ENCODE measurements at places on chromosomes 3 and 15. TPM values are rescaled to one million over a fixed set of nuclear protein-coding genes. Genes with fewer than 3 reads are reported as not detected.

BTLA gene
- polyA plus RNA-seq, result not detected

AMIGO3 gene
- 0.21 TPM for polyA plus RNA-seq

CCNB2 gene
- 43.5 TPM for polyA plus RNA-seq

CATSPER2 gene
- 0.28 TPM for polyA plus RNA-seq

PARP16 gene
- polyA plus RNA-seq, result 7.6 TPM

PRTG gene
- polyA plus RNA-seq, result 9.7 TPM

ABHD6 gene
- 16.5 TPM for polyA plus RNA-seq

CCR5 gene
- not detected for polyA plus RNA-seq

DNA sequence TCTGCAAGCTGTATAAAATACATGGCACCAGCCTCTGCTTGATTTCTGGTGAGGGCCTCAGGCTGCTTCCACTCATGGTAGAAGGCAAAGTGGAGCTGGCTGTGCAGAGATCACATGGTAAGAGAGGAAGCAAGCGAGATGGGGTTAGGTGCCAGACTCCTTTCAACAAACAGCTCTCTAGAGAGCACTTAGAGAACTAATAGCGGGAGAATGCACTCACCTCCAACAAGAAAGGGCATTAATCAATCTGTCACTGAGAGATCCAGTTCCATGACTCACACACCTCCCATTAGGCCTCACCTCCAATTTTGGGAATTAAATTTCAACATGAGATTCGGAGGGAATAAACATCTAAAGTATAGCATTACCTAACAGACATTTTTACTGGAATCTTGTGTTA, 644.1 kb upstream of the ARRDC4 start:
- DNase-seq, result no peak

DNA sequence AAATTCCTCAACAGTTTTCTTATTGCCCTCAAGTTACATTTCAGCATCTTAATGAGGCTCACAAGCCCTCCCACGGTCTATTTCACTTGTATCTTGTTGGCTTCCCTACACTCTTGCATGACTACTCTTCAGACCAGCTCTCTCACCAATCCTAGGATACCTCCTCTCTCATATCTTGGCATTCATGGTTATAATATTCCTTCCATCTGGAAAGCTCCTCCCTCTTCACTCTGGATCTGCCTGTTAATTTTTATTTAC, 8.5 kb upstream of the CCDC80 start:
- DNase-seq, result no peak

DNA sequence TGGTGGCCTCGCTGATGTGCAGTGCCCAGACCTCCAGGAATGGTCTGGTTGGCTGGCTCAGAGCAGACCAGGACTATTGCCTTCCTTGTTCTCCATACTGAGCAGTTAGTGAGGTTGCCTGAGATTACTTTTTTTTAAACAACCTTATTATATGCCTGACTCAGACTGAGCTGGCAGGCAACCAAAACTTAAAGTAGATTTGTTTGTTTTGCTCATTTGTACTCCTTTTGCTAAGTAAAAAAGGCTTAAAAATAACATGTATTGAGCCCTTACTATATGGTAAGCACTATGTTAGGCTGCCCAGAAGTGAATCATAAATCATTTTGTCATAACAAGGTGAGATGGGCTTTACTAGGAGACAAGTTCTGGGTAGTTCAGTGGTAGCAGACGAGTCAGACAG, 92.4 kb downstream of the GHSR start:
- DNase-seq, result no peak

DNA sequence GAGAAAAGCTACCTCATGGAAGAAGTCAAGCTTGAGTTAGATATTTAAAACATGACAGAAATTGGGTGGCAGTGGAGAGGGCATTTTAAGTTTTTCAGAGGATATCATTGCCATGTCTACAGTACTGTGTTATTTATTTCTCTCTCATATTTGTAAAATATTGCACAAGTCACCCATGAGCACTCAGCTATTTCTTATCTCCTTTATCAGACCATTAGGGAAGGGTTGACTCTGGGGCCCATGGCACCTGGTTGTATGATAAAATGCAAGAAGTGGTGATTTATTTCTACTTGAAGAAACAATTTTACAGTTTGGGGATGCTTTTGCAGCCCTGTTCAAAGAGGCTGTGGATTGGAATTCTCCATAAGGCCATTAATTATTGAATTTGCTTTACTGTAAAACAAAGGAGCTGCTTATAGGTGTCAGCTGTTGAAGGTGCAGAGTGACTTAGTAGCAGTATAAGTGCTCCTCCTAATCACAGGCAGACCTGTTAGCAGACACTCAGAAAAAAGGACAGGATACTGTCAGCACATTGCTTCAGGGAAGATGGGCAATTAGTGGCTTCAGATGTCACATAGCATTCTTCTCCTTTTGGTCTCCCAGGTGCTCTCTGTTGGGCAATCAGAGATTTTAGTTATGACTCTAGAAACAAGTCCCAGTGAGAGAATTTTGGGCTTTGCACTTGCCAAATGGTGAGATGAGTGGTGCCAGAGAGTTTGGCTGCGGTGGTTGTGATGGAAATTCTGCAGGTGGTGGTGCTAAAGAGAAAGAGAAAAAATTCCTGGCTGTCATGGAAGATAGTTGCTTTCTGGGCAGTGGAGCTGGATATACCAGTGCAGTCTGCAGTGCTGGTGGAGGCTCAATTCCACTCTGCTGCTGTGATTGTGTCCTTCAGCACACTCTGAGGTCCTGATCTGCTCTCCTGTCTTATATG, 129.7 kb upstream of the ROPN1 start:
- DNase-seq, result no peak

DNA sequence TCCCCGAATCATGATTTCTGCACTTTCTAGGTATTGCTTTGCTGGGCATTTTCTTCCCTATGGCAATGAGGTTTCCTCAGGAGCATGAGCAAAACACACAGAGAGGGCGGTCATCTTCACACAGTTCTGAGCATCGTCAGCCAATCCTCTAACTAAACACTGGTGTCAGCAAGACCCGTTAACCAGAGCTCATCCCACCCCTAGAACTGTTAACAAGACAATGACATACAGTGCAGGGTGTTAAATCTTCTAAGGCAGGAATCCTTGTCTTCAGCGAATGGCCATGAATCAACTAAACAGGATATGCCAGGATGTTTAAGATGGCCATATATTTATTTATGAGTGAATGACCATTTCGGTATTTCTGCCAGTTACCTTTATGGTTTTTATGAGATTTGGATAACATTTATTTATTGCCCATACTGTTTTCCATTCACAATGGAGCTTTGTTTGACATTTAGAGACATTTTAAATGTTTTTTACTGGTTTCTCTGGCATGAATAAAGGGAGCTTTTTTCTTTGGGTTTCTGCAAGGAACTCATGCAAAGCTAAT, 411.5 kb upstream of the PROK2 start:
- DNase-seq, result no peak

GRCh38 chr3:64508140-64508539, 179.7 kb downstream of the ADAMTS9 start:
- no peak for DNase-seq

- no peak for DNase-seq
Observed at GRCh38 chr15:100944244-100944895, 25.2 kb downstream of the LRRK1 start.

- no peak for DNase-seq
Observed at GRCh38 chr3:134860141-134860540, 65.1 kb downstream of the EPHB1 start.

- DNase-seq, result no peak
Observed at GRCh38 chr15:63655683-63656372, 58.6 kb downstream of the FBXL22 start.

DNA sequence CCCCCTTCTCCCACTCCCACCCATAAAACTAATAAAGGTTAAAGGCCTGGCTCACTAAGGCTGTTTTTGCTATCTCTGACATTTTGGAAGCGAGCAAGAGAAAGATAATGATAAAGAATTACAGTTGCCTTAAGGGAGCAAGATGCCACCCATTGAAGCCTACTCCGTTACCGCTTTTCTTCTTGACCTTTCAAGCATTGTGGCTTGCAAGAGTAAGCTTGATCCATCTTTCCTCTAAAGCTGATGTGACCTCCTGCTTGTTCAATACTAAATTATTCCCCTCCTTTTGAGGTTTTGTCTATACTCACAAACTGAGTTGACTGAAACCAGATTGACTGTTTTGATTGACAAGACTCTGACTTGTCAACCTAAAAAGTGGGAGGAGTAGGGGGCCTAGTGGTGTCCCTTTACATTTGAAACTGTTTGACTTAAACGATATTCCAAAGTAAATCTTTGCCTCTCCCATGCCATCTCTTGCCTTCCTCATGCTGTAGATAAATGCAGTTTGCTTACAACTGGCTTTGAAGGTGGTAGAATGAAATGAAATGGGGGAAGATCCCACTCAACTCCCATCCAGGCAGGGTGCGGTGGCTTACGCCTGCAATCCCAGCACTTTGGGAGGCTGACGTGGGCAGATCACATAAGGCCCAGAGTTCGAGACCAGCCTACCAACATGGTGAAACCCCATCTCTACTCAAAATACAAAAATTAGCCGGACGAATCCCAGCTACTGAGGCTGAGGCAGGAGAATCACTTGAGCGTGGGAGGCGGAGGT, 8.0 kb downstream of the TRIM71 start:
- peak; percentile 57 for DNase-seq

DNA sequence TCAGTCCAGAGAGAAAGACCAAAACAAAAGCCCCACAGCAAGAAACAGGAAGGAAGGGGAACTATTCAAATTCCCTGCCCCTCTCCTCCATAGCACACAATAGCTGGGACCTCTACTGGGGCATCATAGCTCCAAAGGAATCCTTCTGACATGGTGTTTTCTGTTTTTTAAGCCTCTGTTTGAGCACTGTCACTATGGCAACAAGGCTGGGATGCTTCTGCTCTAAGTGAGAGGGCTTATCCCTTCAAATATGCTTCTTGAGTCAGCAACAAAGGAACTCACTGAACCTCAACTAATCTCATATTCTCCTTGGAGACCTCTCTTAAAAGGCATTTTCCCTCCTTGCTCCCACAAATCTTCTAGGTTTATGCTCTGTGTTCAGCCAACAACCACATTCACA, 40.5 kb downstream of the MYLK start:
- DNase-seq, result no peak

DNA sequence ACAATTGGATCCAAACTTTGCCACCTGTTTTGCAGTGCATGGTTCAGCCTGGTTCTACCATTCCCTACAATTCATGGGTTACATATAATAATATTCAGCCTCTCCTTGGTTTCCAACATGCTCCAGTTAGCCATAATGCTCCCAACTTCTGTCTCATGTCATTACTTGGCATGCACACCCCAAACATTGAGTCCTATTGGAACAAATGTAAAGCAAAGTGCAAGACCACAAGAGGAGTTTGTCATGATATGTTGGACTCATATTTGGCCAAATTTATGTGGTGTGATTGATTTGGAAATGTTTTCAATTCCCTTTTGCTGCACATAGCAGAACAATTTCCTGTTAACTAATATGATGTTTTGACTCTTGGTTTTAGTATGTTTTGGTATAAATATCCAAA, 50.2 kb downstream of the KCNAB1 start:
- no peak for DNase-seq

DNA sequence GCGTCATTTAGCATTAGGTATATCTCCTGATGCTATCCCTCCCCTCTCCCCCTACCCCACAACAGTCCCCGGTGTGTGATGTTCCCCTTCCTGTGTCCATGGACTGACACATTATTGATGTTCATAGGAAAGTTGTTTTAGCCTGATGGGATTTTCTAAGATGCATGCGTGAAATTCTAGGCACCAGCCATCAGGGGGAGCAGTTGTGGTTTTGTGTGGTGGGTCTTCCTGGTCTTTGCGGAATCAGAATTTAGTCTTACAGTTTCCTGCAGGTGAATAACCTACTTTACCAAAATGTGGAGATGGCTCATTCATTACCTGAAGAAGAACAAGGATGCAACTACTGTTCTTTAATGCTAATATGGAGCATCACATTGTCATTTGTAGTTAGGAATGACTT, 455.0 kb upstream of the THBS1 start:
- peak; percentile 62 for DNase-seq

GRCh38 chr3:107208100-107208499, 169.1 kb upstream of the CCDC54 start:
- no peak for DNase-seq

GRCh38 chr3:188306435-188307005, 152.6 kb downstream of the LPP start:
- no peak for DNase-seq

DNA sequence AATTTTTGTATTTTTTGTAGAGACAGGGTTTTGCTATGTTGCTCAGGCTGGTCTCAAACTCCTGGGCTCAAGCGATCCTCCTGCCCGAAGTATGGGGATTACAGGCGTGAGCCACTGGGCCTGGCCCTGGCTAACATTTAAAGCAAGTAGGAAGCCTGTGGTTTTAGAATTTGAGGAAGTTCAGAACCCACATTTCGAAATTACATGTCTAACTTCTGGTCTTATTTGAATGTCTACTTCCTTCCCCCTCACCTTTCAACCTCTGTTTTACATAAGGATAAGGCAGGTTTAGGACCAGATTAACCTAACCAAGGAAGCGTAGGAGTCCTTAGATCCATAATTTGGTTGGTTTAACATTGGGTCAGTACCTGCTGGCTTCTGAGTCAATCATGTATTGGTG, 120.5 kb upstream of the PROK2 start:
- DNase-seq, result no peak

- no peak for DNase-seq
Observed at GRCh38 chr3:181703601-181704420, 7.9 kb upstream of the SOX2 start.

GRCh38 chr15:22806664-22807063, 20.2 kb downstream of the NIPA1 start:
- DNase-seq, result no peak

GRCh38 chr3:42539871-42540714, 37.6 kb downstream of the VIPR1 start:
- DNase-seq, result peak; percentile 54

- DNase-seq, result no peak
Observed at GRCh38 chr3:172803489-172803888, 53.0 kb downstream of the ECT2 start.
